ENCODE measurements at places on chromosomes 1 and 21.

DNA sequence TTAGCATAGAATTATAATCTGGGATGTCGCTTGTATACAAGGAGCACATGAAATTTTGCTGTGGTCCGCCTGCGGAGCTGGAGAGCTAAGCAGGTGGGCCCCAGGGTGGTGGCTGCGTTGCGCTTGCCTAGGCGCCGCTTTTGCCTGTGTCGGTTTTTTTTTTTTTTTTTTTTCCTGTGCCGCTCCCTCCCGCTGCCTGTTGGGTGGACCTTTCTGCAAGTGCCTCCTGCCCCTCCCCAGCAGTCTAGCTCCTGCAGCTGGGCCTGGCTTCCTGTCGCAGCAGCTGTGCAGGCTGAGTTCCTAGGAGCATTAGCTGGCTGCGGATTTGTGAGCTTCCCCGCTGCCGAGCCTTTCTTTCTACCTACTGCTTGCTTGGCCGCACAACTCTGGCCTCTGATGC lies 20.6 kb downstream of the PYHIN1 start:
- no peak for DNase-seq

DNA sequence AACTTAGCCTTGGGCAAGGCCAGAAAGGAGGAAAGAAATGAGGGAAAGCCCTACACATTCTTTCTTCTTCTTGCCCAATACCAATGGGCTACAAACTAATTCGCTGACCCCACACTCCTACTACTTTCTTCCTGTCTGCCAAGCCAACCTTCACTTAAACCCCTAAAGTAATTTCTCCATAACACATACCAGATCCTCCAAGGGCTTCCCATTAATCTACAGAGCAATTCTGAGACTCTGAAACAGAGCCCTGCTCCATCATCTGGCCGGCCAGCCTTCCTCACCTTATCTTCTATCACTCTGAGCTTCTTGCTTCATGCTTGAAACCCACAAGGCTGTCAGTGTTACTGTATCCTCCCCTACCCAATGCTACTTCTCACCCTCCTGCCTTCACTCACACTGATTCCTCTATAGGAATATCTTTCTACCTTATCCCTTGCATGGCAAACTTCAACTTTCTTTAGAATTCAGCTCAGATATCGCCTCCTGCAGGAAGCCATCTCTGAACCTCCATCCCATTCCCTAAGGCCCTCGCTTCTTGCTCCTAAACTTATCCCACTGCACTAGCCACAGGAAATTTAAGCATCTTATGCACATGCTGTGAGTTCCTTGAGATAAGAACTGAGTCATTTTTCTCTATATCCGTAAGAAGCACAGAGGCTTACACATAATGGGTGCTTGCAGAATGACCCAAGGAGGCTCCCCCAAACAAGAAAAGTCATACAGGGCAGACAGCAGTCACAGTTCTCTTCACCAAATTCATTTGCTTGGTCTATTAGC lies 81.9 kb downstream of the JAK1 start:
- no peak for DNase-seq

GRCh38 chr1:193677874-193678273 lies 491.5 kb upstream of the B3GALT2 start:
- no peak for DNase-seq

- no peak for DNase-seq
These were observed 83.4 kb upstream of the KCNE2 start for GRCh38 chr21:34280389-34280795.

GRCh38 chr1:91697861-91698260 lies 188.1 kb downstream of the TGFBR3 start:
- no peak for DNase-seq

DNA sequence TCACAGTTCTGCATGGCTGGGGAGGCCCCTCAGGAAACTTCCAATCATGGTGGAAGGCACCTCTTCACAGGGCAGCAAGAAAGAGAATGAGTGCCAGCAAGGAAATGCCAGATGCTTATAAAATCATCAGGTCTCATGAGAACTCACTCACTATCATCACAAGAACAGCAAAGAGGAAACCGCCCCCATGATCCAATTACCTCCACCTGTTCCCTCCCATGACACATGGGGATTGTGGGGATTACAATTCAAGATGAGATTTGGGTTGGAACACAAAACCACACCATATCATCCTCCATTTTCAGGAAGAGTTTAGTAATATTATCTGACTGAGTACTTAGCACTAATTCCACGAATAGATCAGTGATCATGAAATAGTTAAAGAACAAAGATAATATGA lies 244.2 kb downstream of the LMO4 start:
- no peak for DNase-seq

DNA sequence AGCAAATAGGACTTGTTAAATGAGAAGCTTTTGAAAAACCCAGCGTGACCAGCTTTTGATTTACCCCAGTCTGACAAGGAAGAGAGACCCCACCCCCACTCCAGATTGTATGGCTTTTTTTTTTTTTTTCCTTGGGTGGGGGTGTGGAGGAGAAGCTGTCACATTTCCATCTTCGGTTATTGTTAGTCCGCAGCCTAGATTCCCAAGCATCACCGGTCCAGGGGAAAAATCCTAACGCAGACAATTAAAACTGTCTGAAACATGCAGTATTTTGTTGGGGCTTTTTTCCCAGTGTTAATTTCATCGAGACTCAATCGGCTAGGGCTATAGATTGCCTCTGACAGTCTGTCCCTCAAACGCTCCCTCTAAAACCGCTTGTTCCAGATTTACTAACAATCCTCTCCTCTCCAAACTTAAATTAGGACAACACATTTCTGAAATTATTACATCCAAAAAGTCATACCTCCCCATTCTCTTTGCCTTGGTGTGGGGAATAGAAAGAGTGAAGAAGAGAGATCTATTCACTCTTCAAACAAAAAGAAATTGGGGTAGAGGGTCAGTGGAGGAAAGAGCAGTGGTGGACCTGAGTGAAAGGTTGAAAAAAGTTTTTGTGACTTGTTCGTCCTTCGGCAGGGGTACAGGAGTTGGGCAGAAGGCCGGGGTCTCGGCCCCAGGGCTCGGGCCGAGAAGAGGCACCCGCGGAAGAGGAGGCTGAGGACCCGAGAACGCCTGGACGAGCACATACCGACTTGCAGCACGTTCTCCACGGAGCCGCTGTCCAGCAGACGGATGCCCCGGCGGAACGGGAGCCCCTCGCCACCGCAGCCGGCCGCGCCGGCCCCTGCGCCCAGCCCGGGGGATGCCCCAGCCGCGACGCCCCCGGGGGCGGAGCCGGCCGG lies 1.1 kb downstream of the ZSWIM5 start:
- peak; percentile 62 for DNase-seq

DNA sequence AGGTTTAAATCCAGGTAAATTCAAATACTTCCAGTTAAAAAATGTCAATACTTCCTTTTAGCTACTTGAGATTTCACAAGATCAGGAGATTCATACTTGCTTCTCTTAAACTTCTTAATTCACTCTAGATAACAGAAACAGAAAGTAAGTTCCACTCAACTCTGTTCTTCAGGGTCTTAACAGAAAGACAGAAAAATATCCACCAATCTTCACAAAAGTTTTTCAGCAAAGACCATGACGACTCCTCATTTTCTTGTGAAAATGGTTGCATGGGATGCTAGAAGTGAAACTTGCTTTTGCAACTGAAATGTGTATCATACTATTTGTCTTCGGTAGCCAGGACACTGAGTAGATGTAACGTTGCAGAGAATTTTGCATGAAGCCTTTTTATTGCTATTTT lies 12.3 kb upstream of the LRRC8C start:
- no peak for DNase-seq

DNA sequence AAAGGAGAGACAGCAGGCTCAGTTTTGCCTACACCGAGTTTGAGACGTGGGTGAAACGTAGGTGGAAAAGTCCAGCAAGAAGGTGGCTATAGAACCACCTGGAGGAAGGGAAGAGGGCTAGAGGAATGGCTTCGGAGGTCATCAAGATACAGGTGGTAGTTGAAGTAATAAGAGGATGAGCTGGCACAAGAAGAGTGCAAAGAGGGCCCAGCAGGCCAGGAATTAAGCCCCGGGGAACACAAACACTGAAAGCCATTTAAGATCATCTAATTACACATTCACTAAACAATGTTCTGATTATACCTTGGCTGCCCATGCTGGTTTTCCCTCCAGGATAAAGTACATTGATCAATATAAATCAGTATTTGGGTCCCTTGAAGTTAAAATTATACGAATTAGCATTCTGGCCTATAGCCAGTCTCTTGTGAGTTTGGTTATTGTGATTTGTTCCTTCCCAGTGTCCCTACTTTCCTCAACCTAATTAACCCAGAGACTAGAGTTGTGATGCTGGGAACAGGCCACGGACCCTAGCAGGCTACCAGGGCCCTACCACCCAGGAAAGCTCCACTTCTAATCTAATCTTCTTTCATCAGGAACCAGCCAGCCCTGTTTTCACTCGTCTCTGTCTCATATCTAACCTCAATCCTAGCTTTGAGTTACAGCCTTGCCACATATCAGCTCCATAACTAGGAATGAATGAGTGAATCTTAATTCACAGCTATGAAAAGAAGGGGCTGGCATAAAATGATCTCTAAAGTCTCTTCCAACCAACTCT lies 26.4 kb upstream of the PPP1R15B start:
- DNase-seq = no peak

DNA sequence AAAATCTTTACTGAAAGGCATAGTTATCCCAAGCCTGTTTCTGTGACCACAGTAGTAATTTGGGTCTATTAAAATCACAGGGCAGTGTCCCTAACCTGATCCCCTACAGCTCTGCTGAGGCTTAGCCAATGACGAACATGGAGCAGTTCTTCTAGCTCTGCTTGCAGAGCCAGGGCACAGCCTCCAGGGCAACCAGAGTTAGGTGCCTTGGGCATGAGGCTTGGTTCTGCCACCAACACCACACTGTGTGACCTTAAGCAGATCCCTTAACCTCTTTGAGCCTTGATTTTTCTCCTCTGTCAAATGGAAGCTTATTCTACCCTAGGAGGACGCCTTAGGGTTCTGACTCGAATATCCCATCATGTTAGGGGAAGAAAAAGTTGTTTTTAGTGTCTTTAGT lies 86.7 kb upstream of the TLR5 start:
- no peak for DNase-seq

DNA sequence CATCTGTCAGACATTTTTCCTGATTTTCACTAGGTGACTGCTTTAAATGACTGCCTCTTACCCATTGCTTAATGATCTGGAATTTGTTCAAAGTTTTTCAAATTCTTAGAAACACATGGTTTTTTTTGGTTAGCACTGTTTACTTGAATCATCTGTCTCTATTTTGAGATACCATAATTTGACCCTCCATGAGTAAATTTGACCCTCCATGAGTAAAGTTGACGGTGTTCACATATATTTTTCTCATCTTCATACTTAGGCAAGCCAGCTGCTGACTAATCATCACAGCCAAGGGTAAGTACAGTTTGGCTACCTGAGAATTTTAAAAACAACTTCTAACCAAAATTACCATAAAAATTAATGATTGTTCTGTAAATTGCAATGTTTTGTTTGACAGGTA lies 586.5 kb downstream of the PTBP2 start:
- no peak for DNase-seq

DNA sequence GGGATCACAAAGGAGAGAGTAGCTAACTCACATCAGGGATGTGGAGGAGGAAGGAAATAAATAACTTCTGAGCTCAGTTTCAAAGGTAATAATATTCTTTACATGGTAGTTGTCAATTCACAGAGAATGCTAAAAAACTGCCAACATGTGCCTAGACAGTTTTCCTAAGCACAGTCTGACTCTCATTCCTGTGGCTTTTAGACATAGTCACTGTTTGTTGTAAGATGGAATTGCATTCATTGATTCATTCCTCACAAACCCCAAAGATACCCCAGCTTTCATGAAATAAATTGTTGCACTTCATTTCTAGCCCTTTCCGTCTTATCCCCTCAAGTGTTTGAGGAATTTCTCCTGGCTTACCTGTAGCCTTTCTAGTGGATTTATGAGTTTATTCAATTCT lies 263.9 kb downstream of the NTNG1 start:
- DNase-seq = no peak

- DNase-seq = no peak
These were observed 422.5 kb upstream of the VAMP3 start for GRCh38 chr1:7348580-7348979.
